Stimulated activated CD8-positive, alpha-beta memory T cell treated with anti-CD3 and anti-CD28 coated beads, Interleukin-15, amount 100 ng/mL, for 4 hours (primary cell): ENCODE measurements at places on chromosomes 6 and 20.

DNA sequence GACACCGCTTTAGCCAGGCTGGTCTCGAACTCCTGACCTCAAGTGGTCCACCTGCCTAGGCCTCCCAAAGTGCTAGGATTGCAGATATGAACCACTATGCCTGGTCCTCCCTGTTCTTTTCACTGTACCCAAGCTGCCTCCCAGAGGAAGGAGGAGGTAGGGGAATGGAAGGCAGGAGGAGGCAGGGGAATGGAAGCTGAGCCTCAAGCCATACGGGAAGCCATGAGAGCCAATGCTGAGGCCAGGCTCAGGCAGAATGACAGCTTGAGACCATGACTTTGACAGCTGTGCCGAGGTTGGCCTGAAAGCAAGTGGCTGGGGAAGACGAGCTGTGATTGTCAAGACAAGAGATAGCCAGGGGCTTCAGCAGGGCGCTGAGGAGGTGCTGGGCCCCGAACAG is 13.6 kb upstream of the ZNF335 start:
- no peak for DNase-seq

GRCh38 chr6:116667623-116668022 is 943 bp downstream of the ZUP1 start:
- no peak for DNase-seq

GRCh38 chr20:32858701-32859372 is at the start of gene EFCAB8:
Gene EFCAB8 (plus strand): TSS chr20:32858923. CDS start chr20:32863793, 4,870 bp downstream.
- no peak for DNase-seq

DNA sequence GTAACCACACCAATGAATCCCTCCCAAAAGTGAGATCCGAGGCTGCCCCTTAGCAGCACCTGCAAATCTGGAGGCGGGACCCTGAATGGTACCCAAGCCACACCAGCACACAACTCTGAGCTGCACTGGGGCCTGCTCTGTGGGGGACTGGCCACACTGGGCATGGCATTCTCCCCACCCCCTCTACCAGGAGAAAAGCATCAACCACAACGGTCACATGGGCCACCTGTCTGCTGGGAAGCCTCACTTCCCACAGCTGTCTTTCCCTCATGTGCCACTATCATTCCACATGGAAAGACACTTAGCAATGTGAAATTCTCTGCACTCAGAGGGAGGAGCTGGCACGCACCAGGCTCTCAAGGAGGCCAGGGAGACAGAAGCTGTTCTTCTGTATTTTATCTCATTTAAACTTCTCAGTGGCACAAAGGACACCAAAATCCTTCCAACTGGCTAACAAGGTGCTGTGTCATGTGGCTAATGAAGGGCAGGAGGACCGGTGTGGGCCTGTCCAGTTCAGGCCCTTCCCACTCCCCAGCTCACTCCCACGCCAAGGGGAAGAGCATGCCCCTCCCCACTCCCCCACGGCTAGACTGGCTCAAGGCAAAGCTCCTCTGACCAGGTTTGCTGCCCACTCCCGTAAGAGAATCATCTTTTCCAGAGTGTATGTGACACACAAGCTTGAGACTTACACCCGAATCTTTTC is 19.0 kb downstream of the YTHDF1 start:
- DNase-seq: no peak

GRCh38 chr6:163671355-163671754 is 256.8 kb downstream of the QKI start:
- DNase-seq: no peak

DNA sequence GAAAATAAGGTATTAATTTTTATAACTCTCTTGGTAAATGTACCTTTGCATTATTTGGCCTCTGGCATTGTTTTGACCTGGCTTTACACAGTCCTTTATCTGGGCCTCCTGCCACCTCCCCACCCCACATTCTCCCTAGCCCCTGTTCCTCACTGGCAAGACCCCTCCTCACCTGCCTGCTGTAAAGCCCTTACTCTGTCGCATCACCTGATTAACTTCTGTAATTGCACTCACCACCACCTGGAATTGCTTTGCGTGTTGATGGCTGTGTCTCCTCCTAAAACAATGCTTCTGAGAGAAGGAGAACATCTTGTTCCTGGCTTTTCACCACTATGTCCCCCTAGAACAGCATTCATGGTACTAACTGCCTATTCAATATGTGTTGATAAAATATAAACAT is 24.8 kb downstream of the SNX9 start:
- no peak for DNase-seq

- no peak for DNase-seq
These were observed 80.0 kb downstream of the EPB41L2 start for GRCh38 chr6:130982941-130983456.

DNA sequence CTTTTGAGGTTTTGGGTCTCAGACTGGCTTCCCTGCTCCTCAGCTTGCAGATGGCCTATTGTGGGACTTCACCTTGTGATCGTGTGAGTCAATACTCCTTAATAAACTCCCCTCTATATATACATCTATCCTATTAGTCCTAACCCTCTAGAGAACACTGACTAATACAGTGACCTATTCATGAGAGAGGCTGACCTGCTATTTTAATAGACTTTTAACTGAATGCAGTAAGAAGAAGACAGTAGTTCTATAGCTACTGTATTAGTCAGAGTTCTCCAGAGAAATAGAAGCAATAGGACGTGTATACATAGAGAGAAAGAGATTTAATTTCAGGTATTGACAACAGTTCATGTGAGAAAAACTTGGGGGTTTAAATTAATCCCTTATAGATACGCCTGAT is 53.3 kb upstream of the SMLR1 start:
- no peak for DNase-seq

GRCh38 chr6:6742535-6742934 is 154.0 kb downstream of the LY86 start:
- DNase-seq: no peak

- DNase-seq: no peak
These were observed 191.1 kb upstream of the CCN2 start for GRCh38 chr6:132142308-132142707.

DNA sequence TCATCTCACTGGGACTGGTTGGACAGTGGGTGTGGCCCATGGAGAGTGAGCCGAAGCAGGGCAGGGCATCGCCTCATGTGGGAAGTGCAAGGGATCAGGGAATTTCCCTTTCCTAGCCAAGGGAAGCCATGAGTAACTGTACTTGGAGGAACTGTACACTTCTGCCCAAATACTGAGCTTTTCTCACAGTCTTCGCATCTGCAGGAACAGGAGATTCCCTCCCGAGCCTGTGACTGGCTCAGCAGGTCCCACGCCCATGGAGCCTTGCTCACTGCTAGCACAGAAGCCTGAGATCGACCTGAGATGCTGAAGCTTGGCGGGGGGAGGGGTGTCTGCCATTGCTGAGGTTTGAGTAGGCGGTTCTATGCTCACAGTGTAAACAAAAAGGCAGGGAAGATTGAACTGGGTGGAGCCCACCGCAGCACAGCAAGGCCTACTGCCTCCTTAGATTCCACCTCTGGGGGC is 10.4 kb upstream of the CALHM5 start:
- DNase-seq: no peak

DNA sequence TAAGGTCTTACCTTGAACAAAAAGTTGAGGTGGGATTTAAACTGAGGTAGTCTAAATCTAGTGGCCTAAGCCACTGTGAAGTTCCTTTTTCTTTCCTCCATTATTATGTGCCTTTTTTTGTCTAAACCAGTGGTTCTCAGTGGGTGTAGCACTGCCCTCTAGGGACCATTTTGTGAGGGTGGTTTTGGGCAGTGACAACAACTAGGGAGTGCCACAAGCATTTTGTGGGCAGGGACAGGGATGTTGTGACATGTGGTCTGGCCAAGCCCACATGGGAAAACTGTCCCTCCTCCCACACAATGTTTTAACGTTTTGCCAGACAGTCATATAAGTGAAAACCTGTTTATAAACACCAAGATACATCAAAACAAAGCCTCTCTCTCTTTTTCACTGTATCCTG is 899.4 kb upstream of the FLRT3 start:
- DNase-seq: no peak

- DNase-seq: no peak
These were observed 10.9 kb upstream of the KLHL32 start for GRCh38 chr6:96913621-96914020.

GRCh38 chr6:90329386-90330077 is 32.9 kb upstream of the BACH2 start:
- DNase-seq: no peak

DNA sequence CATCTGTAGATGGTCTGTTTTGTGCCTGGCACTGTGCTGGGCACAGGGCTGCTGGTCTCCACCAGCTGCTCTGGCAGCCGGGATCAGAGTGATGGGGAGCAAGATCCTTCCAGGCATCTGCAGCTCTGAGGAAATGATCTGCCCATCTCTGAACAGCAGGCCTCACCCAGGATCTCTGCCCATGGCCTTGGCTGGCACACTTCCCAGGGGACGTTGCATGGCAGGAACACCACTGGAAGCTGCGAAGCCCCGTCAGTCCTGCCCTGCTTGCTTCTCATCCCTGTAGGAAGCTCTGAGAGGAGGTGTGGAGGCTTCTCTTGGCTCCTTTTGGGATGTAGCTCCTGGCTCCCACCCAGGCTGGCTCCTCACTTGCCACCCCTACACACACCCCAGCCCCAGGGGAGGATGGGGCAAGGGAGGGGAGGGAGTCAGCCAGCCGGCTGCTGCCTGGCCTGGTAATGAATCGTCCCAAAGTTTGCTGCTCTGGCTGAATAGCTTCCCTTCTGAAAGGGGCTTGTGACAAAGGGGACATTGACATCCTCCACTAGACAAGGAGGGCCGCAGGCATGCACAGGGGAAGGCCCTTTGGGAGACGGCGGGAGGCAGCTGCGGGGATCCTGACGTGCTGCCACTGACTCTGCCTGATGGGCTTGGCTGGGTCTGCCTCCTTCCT is 108.9 kb downstream of the VEGFA start:
- DNase-seq: no peak

GRCh38 chr20:53073636-53074415 is 101.7 kb downstream of the TSHZ2 start:
- DNase-seq: no peak

DNA sequence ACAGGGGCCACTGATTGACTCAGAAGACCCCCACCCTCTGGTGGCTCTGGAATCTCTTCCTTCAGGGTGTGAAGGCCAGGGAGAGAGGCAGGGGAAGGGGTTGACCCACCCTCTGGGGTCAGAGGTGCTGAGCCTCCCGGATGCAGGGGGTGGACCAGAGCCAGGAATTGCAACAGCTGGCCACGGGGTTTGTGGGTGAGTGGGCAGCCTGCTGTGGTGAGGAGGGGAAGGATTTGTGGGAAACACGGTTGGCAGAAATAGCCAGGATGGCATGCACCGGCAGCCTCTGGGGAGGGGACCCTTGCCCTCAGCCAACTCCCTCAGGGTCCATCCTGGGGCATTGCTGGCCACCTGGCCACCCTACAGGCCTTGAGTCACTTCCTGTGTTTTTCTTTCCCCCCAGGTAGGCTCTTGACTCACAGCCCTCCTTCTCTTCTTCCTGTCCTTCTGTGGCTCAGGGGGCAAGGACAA is 92.8 kb downstream of the MRPL14 start:
- no peak for DNase-seq

GRCh38 chr6:145631374-145631773 is 103.9 kb downstream of the EPM2A start:
- DNase-seq: no peak

GRCh38 chr20:58359441-58359840 is 29.6 kb upstream of the VAPB start:
- no peak for DNase-seq

GRCh38 chr20:62496568-62497218 is 20.9 kb upstream of the GATA5 start:
- no peak for DNase-seq

DNA sequence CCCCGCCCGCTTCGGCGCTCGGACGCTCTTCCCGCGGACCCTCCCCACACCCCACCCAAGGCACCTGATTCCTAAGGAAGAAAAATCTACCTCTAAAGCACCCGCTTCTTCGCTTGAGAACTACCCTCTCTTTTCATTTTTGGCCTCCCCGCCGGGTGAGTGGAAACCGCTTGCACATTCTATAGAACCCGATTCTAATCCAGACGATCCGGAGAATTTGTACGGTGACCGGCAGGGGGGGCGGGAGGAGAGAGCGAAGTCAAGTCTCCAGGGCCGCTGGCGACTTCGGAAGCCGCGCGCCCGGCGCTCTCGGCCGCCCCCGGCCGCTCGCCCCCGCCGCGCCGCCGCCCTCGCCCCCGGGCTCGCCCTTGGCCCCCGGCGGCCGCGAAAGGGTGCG is at the start of gene RBM24:
TSS of gene RBM24 (plus strand) at position 262 of the 397 bp plus-strand sequence. CDS start 221 bp downstream, outside the sequence.
- no peak for DNase-seq

DNA sequence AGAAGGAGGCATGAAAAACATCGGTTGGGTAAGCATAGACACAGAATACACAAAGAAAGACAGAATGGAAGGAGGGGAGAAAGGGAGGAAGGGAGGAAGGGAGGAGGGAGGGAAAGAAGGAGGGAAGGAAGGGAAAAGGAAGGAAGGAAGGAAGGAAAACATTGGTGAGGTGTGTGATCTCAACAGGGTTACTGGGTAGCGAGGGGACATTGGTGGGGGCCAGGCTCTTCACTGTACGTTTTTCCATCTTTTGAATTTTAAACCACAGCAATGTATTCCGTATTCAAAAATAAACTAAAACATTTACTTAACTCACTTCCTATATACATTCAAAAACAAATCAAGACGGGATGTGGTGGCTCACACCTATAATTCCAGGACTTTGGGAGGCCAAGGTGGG is 20.7 kb upstream of the BPIFA2 start:
- DNase-seq: no peak

DNA sequence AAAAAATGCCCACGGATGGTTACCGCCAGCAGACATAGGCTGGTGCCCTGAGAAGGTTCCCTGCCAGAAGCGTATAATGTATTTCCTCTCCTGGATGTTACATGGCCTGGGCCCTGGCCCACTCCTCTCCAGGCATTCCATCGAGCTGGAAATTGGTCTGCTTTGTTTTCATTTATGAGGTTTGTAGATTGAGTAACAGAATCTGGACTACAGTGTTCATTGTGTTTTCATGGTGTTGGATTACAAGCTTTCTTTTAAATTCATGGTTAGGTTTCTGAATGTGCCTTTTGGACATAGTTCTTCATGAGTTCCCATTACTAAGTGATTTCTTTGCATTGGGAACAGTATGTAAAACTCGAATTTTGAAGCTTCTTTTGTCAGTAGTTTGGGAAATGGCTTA is 6.4 kb downstream of the TIAM2 start:
- no peak for DNase-seq

GRCh38 chr6:27837625-27838057 is 74.6 kb downstream of the OR2B2 start:
- no peak for DNase-seq

- DNase-seq: no peak
These were observed 56.0 kb upstream of the NFATC2 start for GRCh38 chr20:51598556-51598955.

DNA sequence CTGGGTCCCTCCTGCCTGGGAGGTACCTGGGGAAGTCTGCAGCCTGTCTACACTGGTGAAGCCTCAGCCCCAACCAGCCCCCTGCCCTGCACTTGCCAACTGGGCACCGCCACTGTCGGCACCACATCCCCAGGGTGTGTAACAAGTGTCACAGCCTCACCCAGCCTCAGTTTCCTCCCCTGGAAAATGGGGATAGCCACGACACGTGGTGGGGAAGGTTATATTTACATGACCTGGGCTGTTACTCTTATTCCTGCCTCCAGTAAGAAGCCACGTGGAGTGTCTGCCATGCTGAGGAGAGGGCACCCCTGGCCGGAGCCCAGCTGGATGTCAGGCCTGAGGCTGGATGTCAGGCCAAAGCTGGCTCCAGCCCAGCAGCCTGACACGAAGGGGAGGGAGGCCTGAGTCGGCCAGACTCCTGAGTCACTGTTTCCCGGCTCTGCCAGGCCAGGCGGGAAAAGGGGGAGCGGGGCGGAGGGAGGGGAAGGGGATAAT is 44.9 kb downstream of the SNAI1 start:
- no peak for DNase-seq

- DNase-seq: no peak
These were observed 54.4 kb downstream of the KIZ start for GRCh38 chr20:21180248-21180647.
